ENCODE measurements at places on chromosomes 16 and 17.
A peak's percentile ranks its signal among the peaks of the same experiment; 100 is the strongest.

DNA sequence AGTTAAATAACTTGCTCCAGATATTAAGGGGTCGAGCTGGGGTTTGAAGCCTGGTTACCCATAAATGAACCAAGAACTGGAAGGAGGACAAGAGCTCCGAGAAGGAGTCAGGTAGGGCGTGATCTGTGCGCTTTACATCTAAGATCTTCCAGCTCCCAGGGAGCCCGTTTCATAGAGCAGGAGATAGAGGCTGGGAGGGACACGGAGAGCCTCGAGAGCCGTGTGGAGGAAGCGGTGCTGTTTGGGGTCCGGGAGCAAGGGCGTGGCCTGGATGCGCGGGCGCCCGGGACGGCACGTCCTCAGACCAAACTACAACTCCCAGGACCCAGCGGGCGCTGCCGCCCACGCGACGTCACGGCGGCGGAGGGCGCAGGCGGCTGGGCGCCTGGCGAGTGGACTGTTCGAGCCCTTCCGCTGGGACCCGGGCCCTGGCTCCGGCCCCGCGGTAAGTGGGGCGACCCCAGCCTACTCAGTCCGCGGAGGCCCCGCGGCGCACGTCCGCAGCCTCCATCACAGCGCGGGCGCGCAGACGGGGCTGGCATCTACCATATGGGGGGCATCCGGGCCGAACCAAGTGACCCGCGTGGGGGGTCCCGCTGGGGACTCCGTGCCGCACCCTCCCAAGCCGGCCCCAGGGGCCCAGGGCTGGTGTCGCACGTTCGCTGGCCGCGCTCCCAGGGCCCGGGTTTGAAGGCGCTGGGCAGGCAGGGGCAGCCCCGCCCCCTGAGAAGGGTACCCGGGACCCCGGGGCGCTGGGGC lies at the start of gene BCKDK:
Gene BCKDK (plus strand): TSS at position 352 of the 759 bp plus-strand sequence. CDS start 838 bp downstream, outside the sequence.
- peaks cover 6% of the 10 kb centered on the region for H3K36me3 ChIP-seq
- H3K4me1 ChIP-seq, result peaks cover 59% of the 10 kb centered on the region
- no peaks in the 10 kb centered on the region for H3K27me3 ChIP-seq
- DNase-seq, result peak; percentile 69

DNA sequence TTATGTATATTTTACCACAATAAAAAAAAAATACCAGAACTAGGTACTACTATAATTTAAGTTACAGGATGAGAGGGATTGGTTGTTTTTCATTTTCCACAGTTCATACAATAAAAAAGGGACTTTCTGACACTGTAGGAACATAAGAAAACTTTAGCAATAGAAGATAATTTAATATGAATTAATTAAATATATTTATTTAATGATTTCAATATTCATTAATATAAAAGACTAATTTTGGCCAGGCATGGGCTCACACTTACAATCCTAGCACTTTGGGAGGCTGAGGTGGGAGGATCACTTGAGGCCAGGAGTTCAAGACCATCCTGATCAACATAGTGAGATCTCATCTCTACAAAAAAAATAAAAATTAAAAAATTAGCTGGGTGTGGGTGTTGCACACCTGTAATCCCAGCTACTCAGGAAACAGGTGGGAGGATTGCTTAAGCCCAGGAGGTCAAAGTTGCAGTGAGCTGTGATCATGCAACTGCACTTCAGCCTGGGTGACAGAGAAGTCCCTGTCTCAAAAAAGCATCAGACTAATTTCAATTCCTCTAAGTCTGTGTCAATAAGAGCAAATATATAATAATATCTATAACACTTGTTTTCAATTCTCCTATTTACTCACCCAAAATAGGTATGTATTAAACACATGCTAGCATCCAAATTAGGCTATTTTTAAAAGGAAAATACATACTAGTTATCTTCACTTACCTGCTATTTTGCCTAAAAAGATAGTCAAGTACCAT lies 79.6 kb downstream of the BRIP1 start:
- DNase-seq, result no peak
- H3K27ac ChIP-seq, result no peak overlapping the region
- H3K36me3 ChIP-seq, result no peaks in the 10 kb centered on the region
- no peaks in the 10 kb centered on the region for H3K27me3 ChIP-seq
- H3K4me1 ChIP-seq, result no peaks in the 10 kb centered on the region

DNA sequence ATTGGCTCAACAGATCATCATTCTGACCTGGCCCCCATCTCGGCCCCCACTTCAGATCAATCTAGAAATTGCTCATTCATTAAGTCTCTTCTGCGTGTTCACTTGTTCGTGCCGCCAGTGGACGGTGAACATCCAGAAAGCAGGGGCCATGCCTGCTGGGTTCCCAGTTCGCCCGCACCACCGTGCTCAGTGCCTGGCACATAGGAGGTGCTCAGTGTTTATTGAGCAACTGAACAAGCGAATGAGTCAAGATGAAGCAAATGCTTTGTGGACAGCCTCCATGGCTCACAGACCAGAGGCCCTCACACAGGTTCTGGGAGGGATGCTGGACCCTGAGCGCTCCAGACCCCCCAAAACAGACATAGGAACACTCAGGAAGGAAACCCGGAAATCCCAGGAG lies 13.9 kb downstream of the BEAN1 start:
- no peaks in the 10 kb centered on the region for H3K27me3 ChIP-seq
- no peak overlapping the region for H3K27ac ChIP-seq
- no peaks in the 10 kb centered on the region for H3K4me1 ChIP-seq
- H3K4me3 ChIP-seq, result no peak overlapping the region
- DNase-seq, result no peak
- no peaks in the 10 kb centered on the region for H3K36me3 ChIP-seq

- H3K4me1 ChIP-seq, result no peaks in the 10 kb centered on the region
- no peaks in the 10 kb centered on the region for H3K36me3 ChIP-seq
- no peaks in the 10 kb centered on the region for H3K27me3 ChIP-seq
- no peak for DNase-seq
- no peak overlapping the region for H3K4me3 ChIP-seq
Observed at GRCh38 chr16:5328546-5328945, 231.0 kb upstream of the EEF2KMT start.

Measured in body of pancreas (tissue), 4 donors.